ENCODE measurements at places on chromosomes 4 and X. TPM values are rescaled to one million over a fixed set of nuclear protein-coding genes. Genes with fewer than 3 reads are reported as not detected.

DNA sequence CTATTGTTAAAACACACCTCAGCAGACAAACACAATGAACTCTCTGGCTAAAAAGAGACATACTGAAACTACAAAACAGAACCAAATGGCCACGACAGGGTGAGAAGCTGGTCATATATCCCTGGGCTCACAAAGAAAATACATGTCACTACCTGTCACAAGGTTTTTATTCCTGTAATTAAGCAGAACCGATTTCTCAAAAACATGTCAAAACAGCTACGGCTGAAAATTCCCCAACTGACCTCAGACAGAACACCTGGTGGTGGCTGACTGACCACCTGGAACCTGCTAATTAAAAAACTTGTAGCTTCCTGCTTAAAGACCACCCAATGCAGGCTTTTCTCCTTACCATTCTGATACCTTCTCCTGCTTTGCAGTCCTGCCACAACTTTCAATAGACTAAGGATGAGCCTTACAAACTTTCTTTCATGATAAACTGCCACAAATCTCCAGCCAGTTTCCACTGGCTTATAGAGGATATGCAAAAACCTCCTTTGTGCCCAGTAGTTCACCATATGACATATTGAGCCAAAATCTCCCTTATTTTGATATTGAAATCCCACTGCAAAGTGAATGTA, 571.9 kb downstream of the SPOCK3 start:
- no peak for DNase-seq

ACTRT1 gene
- total RNA-seq, result not detected

BGN gene
- not detected for total RNA-seq

CT47B1 gene
- not detected for total RNA-seq

TLL1 gene
- total RNA-seq, result 10.3 TPM

SLC25A4 gene
- total RNA-seq, result 13.2 TPM

DNA sequence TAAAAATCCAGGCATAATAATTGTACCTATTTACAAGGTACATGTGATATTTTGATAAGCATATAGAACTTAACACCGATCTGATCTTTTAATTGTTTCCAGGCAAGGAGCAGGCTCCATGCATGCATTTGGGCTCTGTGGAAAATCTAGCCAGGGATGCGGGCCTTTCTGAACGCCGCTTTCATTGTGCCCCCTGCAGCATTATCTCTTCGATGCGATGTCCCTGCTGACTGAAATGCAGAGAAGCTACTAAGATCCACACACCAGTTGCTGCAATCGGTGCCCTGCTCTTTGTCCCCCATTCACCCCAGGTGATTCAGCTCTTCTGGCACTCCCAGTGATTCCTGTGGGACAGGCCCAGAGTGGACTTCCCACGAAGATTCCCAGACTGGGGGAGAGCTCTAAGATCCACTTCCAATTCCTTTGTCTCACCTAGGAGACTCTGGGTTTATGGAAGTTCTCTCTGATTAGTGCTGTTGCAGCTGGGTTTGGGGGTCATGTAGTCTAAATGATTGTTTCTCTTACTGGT, 254.3 kb upstream of the AGA start:
- DNase-seq, result no peak

GPRASP3 gene
- total RNA-seq, result 0.55 TPM

- DNase-seq, result peak; percentile 65
Measured at GRCh38 chrX:153032397-153033118, 23.7 kb upstream of the PNMA3 start.

- no peak for DNase-seq
Measured at GRCh38 chr4:83112231-83112630, 2.3 kb downstream of the PLAC8 start.

TSR2 gene
- total RNA-seq, result 45.3 TPM

GRCh38 chr4:38509551-38509950, 154.4 kb upstream of the KLF3 start:
- no peak for DNase-seq

SPOCK3 gene
- total RNA-seq, result 1.7 TPM

DNA sequence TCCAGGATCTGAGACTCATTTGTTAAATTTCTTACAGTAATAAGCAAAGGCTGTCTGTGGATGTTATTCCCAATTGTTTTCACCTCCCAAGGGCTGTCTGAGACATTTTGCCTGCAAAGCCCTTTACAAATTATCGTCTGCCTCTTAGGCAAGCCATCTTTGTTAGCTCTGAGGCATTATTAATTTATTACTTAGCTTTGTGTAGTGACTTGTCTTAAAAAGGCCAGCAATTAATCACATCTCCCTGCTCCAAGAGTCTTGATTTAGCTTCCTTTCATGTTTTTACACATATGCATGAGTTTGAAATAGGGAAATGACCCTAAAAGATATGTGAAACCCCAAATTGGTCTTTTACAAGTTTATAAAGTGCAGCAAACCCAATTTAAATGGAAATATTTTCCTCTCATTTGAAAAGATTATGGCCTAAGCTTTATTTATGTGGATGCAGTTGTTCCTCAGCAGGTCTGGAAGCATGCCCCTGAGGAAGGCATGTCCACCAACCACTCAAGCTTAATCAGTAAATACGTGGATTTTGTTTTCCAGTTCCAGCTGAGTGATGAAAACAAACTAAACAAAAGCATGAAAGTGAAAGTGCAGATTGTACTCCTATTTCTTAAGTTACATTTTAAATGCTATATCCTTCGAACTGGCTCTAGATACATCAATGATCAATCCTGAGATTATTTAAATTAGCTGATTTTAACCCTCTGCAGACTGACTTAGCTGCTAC, 173.6 kb upstream of the LNX1 start:
- DNase-seq, result no peak

DNA sequence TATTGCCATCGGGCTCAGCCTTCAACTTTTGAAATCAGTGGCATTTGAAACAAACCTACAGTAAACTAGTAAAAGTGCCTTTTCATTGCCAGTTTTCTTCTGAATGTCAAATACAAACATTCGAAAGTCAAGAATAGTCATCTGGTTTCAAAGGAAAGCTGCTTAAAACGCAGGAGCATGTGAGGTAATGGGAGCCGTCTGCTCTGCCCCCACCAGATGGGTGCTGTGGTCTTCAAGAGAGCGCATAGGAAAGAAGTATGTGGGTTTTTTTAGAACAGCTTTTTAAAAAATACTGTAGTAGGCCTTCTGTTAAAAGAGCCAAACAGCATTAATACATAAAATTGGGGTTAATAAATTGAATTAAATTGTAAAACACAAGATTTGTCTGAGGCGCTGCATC, 88.6 kb downstream of the STOX2 start:
- no peak for DNase-seq

PTCHD1 gene
- total RNA-seq, result not detected

DNA sequence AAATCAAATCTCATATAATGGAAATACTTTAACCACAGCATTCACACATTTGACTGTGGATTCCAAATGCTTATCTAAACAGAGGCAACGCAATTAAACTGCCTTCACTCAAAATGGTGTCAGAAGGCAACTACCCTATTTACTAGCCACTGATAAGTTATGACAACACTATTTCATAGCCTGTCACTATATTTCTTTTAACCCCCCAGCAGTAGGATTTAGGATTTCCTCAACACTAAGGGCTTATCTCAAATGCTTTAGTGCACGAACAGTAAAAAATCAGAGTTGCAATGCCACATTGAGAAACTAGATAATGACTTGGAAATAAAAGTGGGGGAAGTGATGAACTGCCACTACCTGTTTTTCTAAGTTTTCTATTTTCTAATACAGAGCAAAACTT, 66.7 kb downstream of the DHX15 start:
- no peak for DNase-seq

- DNase-seq, result peak; percentile 50
Measured at GRCh38 chr4:138680989-138681604, 334.5 kb upstream of the NOCT start.

- no peak for DNase-seq
Measured at GRCh38 chrX:1134156-1134555, 78.3 kb downstream of the CRLF2 start.

GRCh38 chr4:147678796-147679549, 5.0 kb downstream of the PRMT9 start:
- no peak for DNase-seq

TASL gene
- total RNA-seq, result not detected

PPP1R2C gene
- not detected for total RNA-seq

GRCh38 chrX:127085939-127086338, 266.4 kb downstream of the PRR32 start:
- no peak for DNase-seq

DNA sequence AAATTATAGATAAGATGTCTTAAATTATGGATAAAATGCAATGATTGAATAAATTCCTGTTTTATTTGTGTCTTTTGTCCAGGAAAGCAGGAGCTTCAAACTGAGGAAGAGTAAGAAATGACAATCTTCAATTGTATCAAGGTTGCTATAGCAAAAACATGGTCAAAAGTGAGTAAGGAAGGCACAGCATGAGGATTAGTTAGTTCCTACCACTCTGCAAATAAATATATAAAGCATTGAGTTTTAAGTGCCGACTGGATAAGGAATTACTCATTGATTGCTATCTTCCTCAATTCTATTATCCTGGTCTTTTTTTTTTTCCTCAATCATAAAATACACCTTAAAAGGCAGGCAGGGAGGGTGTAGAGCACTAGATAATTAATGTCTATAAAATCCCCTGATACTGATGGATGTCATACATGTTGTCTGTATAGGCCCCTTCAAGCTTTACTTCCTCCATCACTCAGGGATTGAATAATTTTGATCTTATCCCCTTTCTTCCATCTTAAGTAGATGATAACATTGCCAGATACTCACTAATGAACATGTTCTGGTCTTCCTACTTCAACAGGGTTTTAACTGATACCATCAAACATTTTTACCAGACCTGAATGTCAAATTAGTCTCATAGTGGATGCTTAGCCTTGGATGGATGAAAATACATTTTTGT, 86.6 kb downstream of the MID1 start:
- DNase-seq, result no peak

DNA sequence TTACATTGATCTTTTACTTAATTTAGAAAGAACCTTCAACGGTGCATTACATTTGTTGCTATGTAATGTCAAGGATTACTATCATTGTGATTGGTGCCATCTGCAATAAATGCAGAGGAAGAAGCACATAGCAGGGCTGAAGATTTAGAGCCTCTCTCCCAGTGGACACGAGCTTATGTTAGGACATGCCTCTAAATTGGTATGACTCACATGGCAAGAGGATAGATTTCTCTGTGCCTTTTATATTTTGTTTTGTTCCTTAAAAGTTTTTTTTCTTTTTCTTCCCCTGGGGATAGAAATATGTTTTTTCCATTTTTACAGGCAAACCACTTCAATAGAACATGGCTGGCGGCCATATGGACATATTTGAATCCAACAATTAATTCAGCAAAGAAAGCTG, 205.0 kb upstream of the HAND2 start:
- no peak for DNase-seq

GRCh38 chr4:5101571-5101970, 50.3 kb downstream of the STK32B start:
- DNase-seq, result no peak

- no peak for DNase-seq
Measured at GRCh38 chr4:150046728-150047217, 31.5 kb upstream of the DCLK2 start.

DNA sequence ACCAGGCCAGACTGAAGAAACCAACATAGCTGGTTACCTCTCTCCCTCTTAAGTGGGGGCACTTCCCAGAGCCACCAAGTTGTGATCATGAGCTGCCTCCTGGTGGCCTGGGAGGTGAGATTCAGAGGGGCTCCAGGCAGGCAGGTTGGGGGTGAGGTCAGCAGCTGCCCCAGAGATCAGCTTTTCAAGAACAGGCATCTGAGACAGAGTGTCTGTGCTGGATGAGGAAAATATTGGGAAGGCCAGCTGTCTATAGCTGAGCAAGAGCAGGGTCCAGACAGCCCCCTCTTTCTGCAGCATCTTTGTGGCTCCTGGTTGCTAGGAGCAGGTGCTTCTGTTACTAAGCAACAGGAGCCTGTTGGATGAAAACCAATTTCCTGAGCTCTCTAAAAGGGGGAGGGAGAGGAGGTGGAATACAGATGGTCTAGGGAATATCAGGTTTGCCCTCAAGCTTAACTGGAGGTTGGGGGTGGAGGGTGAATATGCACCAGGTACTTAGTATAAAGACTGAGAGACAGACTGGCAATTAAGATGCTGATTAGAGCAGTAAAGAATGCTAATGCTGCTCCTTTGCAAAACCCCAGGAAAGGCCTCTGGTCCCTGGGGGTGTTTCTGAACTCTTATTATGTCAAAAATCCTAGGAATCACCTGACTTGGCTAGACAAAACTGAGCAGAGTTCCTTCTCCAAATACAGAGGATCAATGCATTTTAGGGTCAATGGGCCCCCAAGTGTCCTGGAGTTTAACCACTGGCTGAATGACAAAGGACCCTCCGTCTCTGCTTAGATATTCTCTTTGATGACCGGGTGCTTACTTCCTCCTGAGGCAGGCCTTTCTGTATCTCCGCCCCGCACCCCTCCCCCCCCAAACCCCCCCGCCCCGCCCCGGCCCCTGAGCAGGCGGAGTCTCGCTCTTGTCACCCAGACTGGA, 21.4 kb downstream of the ZCCHC13 start:
- no peak for DNase-seq

TAB3 gene
- total RNA-seq, result 5.9 TPM

SMR3B gene
- not detected for total RNA-seq

GRCh38 chrX:98141466-98141865, 1257.8 kb downstream of the RPA4 start:
- DNase-seq, result no peak

- DNase-seq, result no peak
Measured at GRCh38 chr4:182169572-182169971, 73.6 kb upstream of the TENM3 start.

HMX1 gene
- total RNA-seq, result not detected

DNA sequence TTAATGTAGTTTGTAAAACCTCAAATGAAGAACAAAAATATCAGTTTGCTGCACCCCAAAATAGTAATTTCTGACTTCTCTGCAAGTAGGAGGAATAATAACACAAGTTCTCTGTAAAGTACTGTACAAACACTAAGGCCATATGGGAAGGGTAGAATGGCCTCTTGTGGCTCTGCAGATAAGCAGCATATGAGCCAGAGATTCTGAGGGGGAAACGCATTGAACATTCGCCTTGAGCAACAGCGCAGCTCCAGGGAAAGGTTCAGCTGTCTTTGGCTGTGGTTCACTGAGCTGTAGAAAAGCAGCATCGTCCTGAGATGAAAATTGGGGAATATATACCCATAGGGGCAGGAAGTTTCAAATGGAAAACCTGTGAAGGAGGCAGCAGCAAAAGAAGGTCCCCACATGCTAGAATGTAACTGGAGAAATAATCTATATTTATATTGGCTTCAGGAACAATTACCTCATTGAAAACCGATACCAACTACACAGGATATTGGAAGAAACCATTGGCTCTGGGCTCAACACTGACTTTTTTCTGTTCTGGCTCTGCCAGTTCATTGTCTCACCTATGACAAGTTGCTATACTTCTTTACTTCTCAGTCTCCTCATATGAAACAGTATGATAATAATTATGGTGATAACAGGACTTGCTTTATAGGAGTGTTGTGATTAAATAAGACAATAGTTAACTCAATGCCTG, 357.6 kb upstream of the CPEB2 start:
- no peak for DNase-seq

CLCN4 gene
- total RNA-seq, result 3.4 TPM

AADAT gene
- 8.0 TPM for total RNA-seq

GRCh38 chr4:151573474-151573873, 164.5 kb downstream of the FHIP1A start:
- no peak for DNase-seq

Measured in Caki2 (cell line).